Activated T-helper 1 cell treated with anti-CD3 and anti-CD28 coated beads, Interleukin-2, amount 50 U/mL, for 16 hours (primary cell): ENCODE measurements at places on chromosomes 4 and X.

DNA sequence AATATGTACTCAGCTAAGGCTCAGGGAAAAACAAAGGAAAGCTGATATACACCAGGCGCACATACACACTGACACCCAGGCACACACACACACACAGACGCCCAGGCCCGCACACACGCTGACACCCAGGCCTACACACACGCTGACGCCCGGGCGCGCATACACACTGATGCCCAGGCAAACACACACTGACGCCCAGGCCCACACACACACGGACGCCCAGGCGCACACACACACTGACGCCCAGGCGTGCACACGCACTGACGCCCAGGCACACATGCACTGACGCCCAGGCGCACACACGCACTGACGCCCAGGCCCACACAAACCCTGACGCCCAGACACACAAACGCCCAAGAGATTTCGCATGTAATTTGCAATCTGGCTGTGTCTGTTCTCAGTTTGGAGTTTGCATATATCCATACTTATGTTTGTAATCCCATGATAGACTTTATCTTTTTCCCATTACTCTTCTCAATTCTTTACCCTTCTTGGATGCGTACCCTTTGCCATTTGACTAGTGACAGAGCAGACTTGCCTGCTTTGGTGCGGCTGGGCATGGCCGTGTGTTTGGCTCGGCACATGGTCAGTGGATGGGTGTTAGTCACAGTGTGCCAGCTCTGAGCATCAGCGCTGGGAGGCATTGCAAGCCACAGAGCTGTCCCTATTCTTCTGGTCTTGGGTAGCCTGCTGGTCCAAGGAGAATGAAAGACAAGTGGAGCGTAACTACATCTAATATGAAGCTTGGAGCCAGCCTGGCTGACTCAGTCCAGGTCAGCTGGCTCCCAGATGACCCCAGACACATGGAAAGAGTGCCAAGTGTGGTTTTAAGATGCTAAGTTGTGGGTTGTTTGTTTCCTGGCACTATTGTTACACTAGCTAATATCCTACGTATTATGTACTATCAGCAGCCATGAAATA lies 632.4 kb upstream of the ZFP42 start:
- no peak for DNase-seq

DNA sequence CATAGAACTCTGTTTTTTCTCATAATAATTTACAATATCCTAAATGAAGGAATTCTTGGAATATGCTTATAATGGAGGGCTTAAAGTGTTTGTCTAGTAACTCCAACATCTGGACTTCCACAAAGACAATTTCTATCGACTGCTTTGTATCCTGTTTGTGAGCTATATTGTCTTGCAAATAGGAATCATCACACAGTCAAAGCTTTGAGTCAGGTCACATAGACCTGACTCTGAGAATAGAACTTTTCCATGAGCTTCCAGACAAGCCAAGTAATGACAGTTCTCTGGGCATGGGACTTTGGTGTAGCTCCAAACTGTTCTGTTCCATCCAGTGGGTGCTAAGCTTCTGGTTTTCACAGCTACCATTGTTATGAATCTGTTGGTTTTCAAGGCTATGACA lies 75.2 kb upstream of the GALNT7 start:
- DNase-seq = no peak

GRCh38 chrX:13695601-13696115 lies 6.7 kb downstream of the RAB9A start:
- no peak for DNase-seq

GRCh38 chr4:89100853-89101252 lies 10.5 kb upstream of the TIGD2 start:
- DNase-seq = no peak

DNA sequence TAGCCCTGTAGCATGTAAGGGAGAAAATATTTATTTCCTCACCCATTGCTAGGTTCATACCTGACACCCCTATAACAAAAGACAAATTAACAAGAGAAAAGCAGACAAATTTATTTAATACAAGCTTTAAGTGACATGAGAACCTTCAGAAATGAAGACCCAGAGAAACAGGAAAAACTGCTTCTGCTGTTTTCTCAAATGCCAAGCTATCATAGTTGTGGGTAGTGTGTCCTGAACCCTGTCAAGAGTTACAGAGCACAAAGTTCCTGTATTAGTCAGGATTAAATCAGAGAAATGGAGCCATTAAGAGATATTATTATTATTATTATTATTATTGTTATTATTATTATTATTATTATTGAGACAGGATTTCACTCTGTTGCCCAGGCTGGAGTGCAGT lies 17.5 kb downstream of the CCDC160 start:
- DNase-seq = no peak

DNA sequence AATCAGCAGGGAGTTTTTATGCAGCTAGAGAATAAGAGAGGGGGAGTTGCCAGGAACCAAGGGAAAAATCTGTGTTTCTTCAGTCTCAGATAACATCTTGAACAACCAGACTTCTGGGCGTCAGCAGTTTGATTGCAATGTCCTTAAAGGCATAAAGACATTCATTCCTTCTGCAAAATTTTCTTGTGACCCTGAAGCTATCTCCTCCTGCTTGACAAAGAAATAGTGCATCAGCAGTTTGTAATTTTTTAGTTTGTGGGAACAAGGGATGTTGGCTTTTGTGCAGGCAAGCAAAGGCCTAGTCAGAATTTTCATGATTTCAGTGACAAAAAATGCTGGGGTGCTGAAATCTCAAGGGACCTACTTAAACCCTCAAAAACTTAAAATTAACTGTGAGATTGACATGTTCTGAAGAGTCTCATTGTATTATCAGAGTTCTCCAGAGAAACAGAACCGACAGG lies 125.8 kb upstream of the UNC5C start:
- no peak for DNase-seq

- DNase-seq = no peak
These were observed 162.6 kb downstream of the PRR32 start for GRCh38 chrX:126982158-126982557.

DNA sequence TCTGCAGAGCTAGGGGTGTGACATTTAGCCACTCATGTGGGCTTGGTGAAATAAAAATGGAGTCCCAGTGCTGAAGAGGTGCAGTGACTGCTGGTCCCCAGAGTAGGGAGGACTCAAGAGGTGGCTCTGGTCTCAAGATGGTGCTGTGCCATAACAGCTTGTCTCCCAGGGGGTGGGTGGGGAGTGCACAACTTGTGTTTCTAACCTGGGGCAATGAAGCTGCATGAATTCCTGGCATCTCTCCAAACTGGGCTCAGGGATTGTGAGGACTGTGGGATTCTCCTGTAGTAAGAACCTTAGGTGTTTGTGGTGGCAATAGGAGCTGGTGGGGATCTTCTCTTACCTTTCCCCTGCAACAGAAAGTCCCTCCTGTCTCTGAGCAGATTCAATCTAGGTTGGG lies 278.9 kb upstream of the SFRP2 start:
- no peak for DNase-seq

DNA sequence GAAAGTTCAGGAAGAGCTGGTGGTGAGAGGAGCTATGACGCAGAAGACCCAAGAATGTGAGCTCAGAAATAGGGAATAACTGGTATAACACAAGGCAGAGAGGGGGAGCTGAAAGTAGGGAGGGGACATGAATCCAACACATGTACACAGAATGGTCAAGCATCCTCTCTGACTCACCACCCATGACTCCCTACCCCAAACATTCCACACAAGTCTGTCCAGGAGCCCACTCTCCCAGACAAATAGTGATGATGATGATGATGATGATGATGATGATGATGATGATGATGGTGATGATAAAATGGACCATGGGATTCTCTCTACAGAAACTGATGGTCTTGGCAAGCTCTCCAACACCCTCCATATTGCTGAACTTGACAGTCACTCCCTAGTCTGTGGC lies 46.4 kb downstream of the NAT8L start:
- DNase-seq = no peak

- DNase-seq = no peak
These were observed 6.3 kb downstream of the DCHS2 start for GRCh38 chr4:154485127-154485773.

DNA sequence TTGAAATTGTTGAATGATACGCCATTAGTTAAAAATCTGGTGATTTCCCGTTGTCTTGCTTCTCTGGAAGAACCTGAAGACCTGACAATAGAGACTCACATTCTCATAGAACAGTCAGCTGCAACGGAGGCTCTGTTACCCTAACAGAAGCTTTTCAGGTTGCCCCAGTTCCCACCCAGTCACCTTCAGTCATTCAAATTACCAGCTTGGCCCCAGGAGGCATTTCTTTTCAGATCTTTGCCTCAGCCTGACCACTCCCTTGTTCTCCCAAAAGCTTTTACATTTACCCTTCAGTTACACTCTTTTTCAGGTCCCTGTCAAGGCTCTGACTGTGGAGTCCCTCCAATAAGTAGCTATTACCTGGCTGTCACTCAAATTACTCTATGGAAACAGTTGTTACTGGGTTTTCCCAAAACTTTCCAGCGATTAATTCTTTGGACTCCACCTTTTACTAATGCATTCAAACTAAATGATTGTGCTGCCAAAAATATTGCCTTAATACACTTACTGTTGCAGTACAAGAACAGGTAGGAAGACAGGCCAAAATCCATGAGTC lies 162.2 kb upstream of the FTHL17 start:
- DNase-seq = no peak

GRCh38 chrX:84415140-84415539 lies 87.1 kb downstream of the HDX start:
- DNase-seq = no peak

- no peak for DNase-seq
These were observed 64.6 kb downstream of the KDM6A start for GRCh38 chrX:44937606-44938005.

- DNase-seq = no peak
These were observed 33.8 kb downstream of the WWC2 start for GRCh38 chr4:183132865-183133264.

- no peak for DNase-seq
These were observed 86.7 kb downstream of the ATP8A1 start for GRCh38 chr4:42570221-42570620.

DNA sequence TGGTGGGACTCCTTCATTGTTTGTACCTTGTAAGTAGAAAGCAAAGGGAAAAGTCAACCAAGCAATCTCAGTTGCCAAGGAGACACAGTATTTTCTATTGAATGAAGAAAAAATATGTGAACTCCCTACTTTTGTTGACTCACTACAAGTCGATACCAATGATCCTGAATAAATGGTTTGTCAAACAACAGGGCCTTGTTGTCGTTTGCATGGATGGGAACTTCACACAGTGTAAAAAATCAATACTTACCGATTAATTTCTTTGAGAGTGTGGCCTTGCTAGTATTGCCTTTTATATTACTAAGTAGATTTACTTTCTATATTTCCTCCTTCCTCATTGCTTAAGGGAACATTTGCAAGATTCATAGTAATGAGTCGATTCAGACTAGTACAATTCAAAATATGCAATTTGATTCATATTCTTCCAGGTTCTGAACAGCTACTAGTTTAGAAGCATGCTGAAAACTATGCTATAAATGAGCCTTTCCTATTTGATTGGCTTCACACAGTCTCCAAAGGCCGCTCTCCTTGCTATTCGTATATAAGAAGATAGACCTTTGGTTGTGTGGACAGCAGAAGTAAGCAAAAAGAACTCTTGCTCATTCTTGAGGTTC lies 108.0 kb downstream of the ZNF330 start:
- no peak for DNase-seq

GRCh38 chr4:142893012-142893411 lies 46.9 kb upstream of the INPP4B start:
- no peak for DNase-seq

GRCh38 chrX:72576141-72576894 lies 3.7 kb upstream of the HDAC8 start:
- no peak for DNase-seq

DNA sequence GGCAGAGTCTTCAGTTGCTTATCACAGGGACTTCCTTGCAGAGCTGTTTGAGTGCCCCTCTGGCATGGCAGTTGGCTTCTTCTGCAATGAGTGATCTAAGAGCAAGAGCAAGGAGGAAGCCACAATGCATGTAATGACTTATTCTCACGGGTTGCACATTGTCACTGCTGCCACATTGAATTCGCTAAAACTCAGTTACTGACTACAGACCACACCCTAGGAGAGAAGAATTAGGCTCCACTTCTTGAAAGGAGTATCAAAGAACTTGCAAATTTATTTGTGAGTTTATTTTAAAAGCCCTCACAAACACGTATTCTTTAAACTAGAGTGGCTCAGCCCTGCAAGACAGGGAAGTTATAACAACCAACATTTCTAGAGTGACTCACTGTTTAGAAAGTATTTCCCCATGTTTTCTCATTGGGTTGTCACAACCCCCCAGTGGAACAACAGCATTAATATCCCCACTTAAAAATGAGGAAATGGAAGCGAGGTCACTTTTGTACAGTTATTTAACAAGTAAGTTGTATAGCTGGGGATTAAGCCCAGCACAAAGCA lies 32.4 kb upstream of the RBPJ start:
- DNase-seq = no peak

DNA sequence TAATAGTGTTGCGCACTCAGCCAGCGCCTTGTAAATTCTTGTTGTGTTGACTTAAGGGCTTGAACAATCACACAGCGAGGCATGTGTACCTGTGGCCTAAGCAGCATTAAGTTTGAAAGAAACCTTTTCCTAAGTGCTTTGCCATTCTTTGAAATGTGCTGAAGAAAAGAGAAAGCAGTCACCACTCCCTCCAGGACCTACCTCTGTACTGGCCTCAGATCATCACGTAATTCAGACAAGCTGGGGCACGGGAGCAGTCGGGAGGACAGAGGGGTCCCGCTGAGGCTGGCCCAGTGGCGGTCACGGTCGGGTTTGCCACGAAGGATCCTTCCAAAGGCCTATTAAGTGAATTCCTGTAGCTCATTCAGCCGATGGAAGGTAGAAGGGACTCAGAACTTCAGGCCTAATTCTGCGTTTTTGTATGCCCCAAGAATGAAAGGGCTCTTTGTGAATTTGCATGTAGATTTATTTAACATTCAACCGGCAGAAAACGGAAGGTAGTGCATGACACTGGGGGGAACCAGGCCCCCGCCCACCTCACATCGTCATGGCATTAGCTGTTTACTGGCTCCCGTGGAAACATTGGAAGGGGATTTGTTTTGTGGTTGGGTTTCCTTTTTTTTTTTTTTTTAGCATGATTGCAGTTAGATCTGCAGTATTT lies 106.3 kb downstream of the TRAPPC11 start:
- DNase-seq = no peak

DNA sequence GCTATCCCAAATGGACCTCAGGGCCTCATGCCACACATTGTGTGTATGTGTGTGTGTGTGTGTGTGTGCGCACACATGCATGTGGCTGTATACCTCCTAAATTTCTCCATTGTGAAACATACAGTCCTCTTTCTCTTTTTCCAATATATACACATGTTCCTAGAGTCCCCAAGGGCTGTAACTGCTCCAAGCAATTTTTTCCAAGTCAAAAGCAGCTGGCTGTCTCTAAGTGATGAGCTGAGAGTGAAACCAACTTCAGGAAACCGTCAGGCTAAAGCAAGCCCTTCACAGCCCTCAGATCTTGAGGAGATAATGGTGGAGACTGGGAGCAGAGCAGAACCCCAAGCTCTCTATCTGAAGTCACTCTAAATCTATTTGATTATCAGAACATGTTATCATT lies 496.1 kb upstream of the DIPK2B start:
- DNase-seq = no peak
